ENCODE measurements at places on chromosomes 5 and 9. TPM values are rescaled to one million over a fixed set of nuclear protein-coding genes. Genes with fewer than 3 reads are reported as not detected.

DNA sequence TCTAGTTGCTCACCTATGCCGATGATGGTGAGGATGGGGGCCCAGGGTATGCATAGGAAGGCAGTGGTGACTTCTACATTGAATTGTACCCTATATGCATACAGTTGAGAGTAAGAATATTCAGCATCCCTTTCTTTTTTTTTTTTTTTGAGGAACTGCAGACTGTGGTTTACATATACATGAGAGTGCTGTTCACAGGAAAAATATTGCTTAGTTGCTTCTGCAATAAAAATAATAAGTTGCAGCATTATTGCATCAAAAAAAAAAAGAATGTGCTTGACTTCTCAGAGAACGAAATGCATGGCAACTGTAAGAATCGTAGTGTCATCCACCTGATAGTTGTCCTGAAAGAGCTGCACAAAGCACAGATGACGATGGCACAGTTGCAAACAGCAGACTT, 52.8 kb downstream of the PTCD2 start:
- H3K27me3 ChIP-seq: no peaks in the 10 kb centered on the region
- H3K27ac ChIP-seq: no peak overlapping the region
- H3K4me3 ChIP-seq: no peak overlapping the region
- peaks cover 18% of the 10 kb centered on the region for H3K4me1 ChIP-seq

- H3K36me3 ChIP-seq: no peaks in the 10 kb centered on the region
- H3K4me3 ChIP-seq: no peak overlapping the region
- peaks cover 36% of the 10 kb centered on the region for H3K4me1 ChIP-seq
These were observed 5.4 kb downstream of the SNX2 start for GRCh38 chr5:122780296-122780695.

GRCh38 chr5:52603778-52604554, 183.8 kb upstream of the ITGA1 start:
- H3K27ac ChIP-seq: no peak overlapping the region
- no peaks in the 10 kb centered on the region for H3K36me3 ChIP-seq
- DNase-seq: no peak
- H3K27me3 ChIP-seq: no peaks in the 10 kb centered on the region
- H3K4me1 ChIP-seq: no peaks in the 10 kb centered on the region

GRCh38 chr9:131235480-131235851, 40.8 kb downstream of the FAM78A start:
- H3K27ac ChIP-seq: no peak overlapping the region
- no peaks in the 10 kb centered on the region for H3K27me3 ChIP-seq
- H3K4me1 ChIP-seq: peaks cover 28% of the 10 kb centered on the region
- DNase-seq: no peak
- no peak overlapping the region for H3K4me3 ChIP-seq

- no peak overlapping the region for H3K27ac ChIP-seq
- H3K27me3 ChIP-seq: no peaks in the 10 kb centered on the region
- H3K36me3 ChIP-seq: no peaks in the 10 kb centered on the region
- H3K4me1 ChIP-seq: no peaks in the 10 kb centered on the region
These were observed 179.1 kb downstream of the SLIT3 start for GRCh38 chr5:169121630-169122420.

The F2RL2 gene
- total RNA-seq: not detected
